Femur (tissue), 1 donor: ENCODE measurements at places on chromosomes 1 and 21.

- no peak for DNase-seq
Measured at GRCh38 chr21:31354604-31355443, 10.8 kb upstream of the TIAM1 start.

- DNase-seq, result peak; percentile 53
Measured at GRCh38 chr1:203512848-203513584, 19.1 kb downstream of the OPTC start.

DNA sequence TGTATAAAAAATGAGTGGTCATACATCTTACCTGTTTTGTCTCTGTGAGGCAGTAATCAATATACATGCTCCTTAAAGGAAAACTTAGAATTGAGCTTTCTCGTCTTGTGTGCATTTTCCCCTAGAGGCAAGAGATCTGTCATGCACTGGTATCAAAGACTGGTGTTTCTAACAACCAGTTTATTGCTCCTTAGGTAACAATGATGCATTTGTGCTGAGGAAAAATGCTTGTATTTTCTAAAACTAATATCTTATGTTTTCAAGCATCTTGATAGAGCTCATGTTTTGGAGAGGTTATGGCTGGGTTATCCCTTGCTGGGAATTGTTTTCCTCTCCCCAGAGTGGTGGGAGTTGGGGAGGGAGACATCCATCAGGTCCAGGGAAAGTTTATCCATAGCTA lies 23.9 kb upstream of the CCDC190 start:
- DNase-seq, result no peak

DNA sequence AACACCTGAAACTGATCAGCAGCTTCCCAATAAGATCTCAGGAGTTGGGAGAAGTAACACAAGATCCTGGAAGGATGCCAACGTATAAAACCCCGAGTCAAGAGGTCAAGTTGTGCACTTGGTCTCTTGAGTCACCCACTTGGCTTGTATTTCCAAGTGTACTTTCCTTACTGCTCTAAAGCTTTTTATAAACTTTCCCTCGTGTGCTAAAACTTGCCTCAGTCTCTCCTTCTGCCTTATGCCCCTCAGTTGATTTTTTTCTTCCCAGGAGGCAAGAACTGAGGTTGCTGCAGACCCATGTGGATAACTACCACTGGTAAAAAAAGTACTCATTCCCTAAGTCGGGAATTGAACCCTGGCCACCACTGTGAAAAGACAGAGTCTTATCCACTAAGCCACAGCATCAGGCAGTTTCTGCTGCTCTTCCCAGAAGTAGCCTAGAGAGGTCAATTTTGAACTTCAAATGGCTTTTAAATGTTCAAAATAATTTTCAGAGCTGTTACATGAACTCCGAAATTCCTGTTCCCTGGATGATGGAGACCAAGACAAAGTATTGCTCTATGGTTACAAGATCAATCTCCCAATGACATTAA lies 28.9 kb downstream of the ITLN2 start:
- no peak for DNase-seq

GRCh38 chr1:160101717-160102522 lies 3.5 kb upstream of the IGSF8 start:
- DNase-seq, result no peak

DNA sequence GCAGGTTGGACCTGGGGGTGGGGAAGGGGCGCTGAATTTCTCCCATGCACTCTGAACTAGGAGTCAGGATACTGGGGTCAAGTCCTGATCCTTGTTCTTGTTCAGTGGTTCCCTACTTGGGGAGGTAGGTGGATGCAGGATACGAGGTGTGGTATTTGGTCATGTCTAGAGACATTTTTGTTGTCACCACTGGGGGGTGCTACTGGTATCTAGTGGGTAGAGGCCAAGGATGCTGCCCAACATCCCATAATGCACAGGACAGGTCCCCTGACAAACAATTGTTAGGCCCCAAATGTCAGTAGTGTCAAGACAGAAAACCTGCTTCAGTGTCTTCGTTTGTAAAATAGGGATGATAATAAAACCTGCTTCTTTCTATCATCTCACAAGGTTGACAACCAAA lies 259.0 kb upstream of the FOXD3 start:
- DNase-seq, result no peak

DNA sequence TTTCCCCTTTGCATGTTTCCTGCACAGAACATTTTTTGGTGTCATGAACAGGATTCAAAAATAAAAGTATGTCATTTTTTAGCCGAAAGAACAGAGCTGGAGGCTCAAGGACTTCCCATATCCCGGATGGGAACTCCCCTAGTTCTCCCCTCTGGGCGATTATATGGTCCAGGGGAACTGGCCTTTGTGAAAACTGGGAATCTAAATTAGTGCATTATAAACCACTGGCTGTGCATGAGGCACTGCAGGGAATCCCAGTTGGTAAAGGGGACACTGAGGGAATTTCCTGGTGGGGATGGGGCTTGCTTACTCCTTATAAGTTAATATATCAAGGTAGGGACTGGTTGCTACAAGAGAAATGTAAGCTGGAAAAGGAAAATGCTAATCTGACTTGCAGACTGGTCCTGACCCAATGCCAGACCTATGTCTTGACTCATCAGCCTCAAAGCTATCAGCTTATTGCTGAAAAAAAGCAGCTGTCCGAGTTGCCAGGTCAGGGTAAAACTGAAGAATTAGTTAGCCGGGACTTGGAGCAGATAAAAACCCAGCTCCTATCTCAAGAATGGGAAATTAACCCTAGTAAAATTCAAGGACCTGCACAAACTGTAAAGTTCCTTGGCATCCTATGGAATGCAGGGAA lies 122.6 kb downstream of the FCRL5 start:
- DNase-seq, result no peak

- peak; percentile 77 for DNase-seq
Measured at GRCh38 chr1:162056043-162056442, 13.4 kb upstream of the NOS1AP start.

DNA sequence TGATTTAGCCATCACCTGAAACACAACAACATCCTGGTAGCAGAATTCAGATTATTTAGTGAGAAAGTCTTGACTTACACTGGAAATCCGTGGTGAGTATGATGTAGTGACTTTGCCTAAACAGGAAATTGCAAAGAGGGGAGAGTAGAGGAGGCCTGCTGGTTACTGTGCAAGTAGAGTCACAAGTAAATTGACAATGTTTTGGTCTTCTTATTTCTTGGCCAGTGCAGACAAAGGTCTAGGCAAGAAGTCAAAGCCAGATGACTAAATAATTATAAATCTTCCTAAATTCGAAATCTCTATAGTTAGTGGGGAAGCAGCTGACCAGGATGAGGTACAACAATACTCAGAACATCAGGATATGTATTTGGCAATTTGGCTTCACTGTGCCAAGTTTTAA lies 159.5 kb upstream of the KCTD3 start:
- DNase-seq, result no peak

GRCh38 chr1:64403331-64403730 lies 66.6 kb upstream of the CACHD1 start:
- DNase-seq, result no peak

GRCh38 chr1:116680752-116681151 lies 13.2 kb upstream of the IGSF3 start:
- DNase-seq, result no peak

DNA sequence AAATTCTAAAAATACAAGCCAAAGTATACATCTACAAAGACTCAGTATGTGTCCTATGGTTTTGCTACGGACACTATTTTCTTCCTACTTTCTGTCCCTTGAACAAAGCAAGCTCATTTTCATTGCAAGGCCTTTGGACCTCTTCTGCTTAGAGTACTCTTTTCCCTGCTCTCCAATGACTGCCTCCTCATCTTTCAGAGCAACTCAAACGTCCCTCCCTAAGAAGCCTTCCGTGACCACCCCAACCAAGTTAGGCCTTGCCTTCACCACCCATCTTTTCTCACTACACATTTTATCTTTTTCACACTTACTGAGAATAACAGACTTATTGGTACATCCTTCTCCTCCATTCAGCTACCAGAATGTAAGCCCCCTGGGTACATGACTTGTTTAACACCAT lies 39.9 kb downstream of the ENAH start:
- DNase-seq, result no peak

- DNase-seq, result no peak
Measured at GRCh38 chr1:206495493-206496046, 11.8 kb upstream of the RASSF5 start.
